Activated CD8-positive, alpha-beta memory T cell treated with anti-CD3 and anti-CD28 coated beads, Interleukin-2, amount 10 ng/mL, durations not matched to agents 7 days and 5 days (primary cell): ENCODE measurements at places on chromosomes 7 and 10.

GRCh38 chr10:95214369-95214768 lies 20.3 kb downstream of the ACSM6 start:
- no peak overlapping the region for H3K27ac ChIP-seq
- H3K36me3 ChIP-seq: peaks cover 2% of the 10 kb centered on the region
- no peak for DNase-seq
- peaks cover 11% of the 10 kb centered on the region for H3K27me3 ChIP-seq

DNA sequence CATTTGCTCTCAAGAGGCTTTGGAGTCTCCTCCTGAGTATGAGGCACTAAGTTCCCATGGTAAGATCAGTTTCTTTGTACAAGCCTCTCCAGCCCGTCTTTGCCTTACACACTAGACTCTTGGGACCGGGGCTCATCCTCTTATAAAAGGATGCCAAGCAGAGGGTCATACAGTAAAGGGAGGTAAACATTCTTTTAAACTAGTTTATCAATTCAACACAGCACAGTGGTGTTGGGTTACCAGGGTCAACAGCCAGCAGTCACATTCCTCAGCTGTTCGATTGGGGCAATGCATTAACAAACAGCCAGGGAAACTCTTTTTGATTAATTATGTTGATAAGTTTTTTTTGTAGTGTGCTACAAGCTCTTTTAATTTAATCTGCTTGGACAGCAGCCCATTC lies 37.8 kb downstream of the HHEX start:
- H3K27me3 ChIP-seq: peaks cover 30% of the 10 kb centered on the region
- no peaks in the 10 kb centered on the region for H3K36me3 ChIP-seq
- no peak overlapping the region for H3K4me3 ChIP-seq
- no peak for DNase-seq

GRCh38 chr7:158585721-158586498 lies 1.7 kb downstream of the PTPRN2 start:
- H3K27ac ChIP-seq: no peak overlapping the region
- no peak overlapping the region for H3K4me3 ChIP-seq
- no peaks in the 10 kb centered on the region for H3K36me3 ChIP-seq
- no peak for DNase-seq
- peaks cover 31% of the 10 kb centered on the region for H3K27me3 ChIP-seq
- peaks cover 2% of the 10 kb centered on the region for H3K4me1 ChIP-seq

GRCh38 chr10:50325449-50326171 lies 74.3 kb upstream of the ASAH2 start:
- H3K4me1 ChIP-seq: peaks cover 71% of the 10 kb centered on the region
- H3K27ac ChIP-seq: peak overlapping the region; percentile 87
- peaks cover 52% of the 10 kb centered on the region for H3K36me3 ChIP-seq
- DNase-seq: peak; percentile 72
- peak overlapping the region; percentile 10 for H3K4me3 ChIP-seq

GRCh38 chr10:133461841-133462240 lies 8.1 kb downstream of the SCART1 start:
- DNase-seq: no peak
- no peaks in the 10 kb centered on the region for H3K4me1 ChIP-seq
- H3K4me3 ChIP-seq: no peak overlapping the region

DNA sequence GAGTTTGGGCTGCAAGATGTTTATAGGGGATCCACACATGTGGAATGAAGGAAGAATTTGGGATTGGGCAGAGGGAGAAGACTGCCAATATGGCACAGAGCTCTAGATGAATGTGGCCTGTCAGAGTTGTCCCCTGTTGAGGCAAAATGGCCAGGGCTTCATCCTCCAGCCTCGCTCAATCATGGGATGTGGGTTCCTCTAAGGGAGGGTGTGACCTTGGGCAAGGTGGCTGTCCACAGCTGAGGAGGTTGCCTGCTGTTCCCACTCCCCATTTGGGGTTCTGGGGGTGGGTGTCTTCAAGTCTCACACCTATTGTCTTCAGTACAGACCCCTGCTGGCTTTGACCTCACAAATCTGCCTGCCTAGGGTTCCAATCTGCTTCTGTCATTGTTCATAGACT lies 121.6 kb upstream of the FAM204A start:
- peaks cover 3% of the 10 kb centered on the region for H3K4me1 ChIP-seq
- no peak overlapping the region for H3K27ac ChIP-seq
- peaks cover 32% of the 10 kb centered on the region for H3K27me3 ChIP-seq
- no peaks in the 10 kb centered on the region for H3K36me3 ChIP-seq
- DNase-seq: no peak

GRCh38 chr10:79361726-79362397 lies 14.6 kb downstream of the PPIF start:
- peaks cover 9% of the 10 kb centered on the region for H3K36me3 ChIP-seq
- H3K4me3 ChIP-seq: no peak overlapping the region
- H3K4me1 ChIP-seq: peaks cover 19% of the 10 kb centered on the region
- peaks cover 37% of the 10 kb centered on the region for H3K27me3 ChIP-seq

- no peak overlapping the region for H3K4me3 ChIP-seq
- H3K27ac ChIP-seq: no peak overlapping the region
- peak; percentile 58 for DNase-seq
- peaks cover 4% of the 10 kb centered on the region for H3K4me1 ChIP-seq
Measured at GRCh38 chr10:50224330-50224952, 26.9 kb downstream of the ASAH2 start.

DNA sequence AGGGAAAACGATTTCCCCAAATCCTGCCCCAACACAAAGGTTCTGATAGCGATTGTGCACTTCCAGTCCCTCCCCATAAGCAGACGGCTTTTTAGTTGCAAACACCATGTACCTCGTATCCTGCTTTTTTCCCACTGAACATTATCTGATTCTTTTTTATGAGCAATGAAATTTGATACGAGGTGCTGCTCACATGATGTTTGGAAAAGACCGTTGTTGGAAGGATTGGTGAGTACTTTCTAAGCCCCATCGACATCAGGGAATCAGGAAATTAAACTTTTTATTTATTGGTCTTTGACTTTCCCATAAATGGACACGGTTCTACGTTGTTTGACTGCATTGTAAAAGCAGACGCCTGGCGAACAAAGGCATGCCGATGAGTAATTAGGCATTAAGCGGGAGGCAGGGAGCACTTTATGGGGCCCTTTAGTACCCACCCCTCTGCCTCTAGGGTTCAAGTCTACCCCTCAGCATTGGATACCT lies 49.4 kb downstream of the TEX36 start:
- DNase-seq: no peak
- no peaks in the 10 kb centered on the region for H3K27me3 ChIP-seq

DNA sequence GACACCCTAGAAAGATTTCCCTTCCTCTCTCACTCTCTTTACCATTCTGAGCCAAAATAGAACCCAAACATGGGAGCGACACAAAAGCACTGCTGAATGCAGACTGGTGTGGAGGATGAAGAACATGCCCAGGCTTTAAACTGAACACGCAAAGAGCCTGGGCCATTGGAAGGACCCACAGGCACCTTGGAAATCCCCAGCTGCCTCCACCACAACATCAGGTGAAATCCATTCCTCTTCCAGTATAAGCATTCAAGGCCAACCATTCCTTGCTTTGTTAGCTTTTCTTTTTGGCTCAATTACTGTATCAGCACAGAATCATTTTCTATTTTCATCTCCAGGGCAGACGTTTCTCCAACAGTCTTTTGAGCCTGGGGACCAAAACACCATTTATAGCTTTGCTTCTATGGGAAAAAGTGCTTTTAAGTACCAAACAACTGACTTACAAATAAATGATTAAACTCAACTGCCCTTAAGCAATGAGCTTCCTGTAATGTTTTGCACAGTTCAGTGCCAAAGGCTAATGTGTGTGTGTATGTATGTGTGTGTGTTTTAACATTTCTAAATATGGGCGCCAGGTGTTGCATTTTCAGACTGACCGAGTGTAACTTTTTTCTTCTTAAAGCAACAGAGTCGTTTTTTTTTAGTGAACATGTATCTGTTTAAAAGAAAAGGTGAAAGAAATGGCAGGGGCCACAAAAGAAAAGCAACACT lies 16.2 kb upstream of the BLNK start:
- DNase-seq: no peak
- peaks cover 11% of the 10 kb centered on the region for H3K4me1 ChIP-seq
- H3K27me3 ChIP-seq: peaks cover 35% of the 10 kb centered on the region
- H3K27ac ChIP-seq: no peak overlapping the region
- no peaks in the 10 kb centered on the region for H3K36me3 ChIP-seq

DNA sequence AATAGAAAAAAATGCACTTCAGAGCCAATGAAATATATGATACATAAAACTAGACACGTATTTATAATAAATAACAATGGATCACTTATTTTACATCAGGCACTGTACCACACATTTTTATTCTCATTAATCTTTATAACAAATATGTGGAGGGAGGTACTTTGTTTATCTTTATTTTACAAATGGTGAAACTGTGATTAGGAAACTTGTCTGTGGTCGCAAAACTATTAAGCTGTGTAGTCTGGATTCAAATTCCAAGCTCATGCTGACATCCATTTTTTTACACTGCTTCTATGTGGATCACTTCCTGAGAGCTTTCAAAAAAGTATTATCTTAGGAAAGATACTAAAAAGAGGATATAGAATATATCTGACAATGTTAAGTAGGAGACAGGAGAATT lies 978.6 kb downstream of the SORCS1 start:
- no peak for DNase-seq
- no peaks in the 10 kb centered on the region for H3K36me3 ChIP-seq
- no peak overlapping the region for H3K27ac ChIP-seq
- H3K4me3 ChIP-seq: no peak overlapping the region

DNA sequence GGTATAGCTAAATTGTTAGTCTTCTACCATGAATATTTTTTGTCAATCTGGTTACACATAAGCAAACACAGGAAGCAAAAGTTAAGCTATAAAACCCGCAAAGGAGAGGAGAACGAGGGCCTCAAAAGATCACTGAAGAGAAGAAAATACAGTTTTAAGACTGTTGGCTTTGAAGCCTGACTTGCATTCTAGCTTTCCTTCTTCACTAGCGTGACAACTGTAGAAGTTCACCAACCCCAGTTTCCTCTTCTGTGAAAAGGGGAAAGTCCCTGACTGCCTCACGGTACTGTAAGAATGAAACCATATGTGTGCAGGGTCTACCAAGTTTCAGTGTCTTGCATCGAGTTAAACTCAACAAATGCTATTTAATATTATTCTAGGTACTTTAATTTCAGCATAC lies 7.5 kb upstream of the LRRN3 start:
- peaks cover 25% of the 10 kb centered on the region for H3K36me3 ChIP-seq
- peak overlapping the region; percentile 42 for H3K4me3 ChIP-seq
- H3K4me1 ChIP-seq: peaks cover 80% of the 10 kb centered on the region
- H3K27ac ChIP-seq: peak overlapping the region; percentile 97
- H3K27me3 ChIP-seq: no peaks in the 10 kb centered on the region

GRCh38 chr10:89256340-89256739 lies 4.8 kb upstream of the LIPA start:
- H3K4me1 ChIP-seq: peaks cover 10% of the 10 kb centered on the region
- DNase-seq: no peak
- H3K36me3 ChIP-seq: peaks cover 21% of the 10 kb centered on the region
- H3K27me3 ChIP-seq: peaks cover 35% of the 10 kb centered on the region
- no peak overlapping the region for H3K4me3 ChIP-seq

DNA sequence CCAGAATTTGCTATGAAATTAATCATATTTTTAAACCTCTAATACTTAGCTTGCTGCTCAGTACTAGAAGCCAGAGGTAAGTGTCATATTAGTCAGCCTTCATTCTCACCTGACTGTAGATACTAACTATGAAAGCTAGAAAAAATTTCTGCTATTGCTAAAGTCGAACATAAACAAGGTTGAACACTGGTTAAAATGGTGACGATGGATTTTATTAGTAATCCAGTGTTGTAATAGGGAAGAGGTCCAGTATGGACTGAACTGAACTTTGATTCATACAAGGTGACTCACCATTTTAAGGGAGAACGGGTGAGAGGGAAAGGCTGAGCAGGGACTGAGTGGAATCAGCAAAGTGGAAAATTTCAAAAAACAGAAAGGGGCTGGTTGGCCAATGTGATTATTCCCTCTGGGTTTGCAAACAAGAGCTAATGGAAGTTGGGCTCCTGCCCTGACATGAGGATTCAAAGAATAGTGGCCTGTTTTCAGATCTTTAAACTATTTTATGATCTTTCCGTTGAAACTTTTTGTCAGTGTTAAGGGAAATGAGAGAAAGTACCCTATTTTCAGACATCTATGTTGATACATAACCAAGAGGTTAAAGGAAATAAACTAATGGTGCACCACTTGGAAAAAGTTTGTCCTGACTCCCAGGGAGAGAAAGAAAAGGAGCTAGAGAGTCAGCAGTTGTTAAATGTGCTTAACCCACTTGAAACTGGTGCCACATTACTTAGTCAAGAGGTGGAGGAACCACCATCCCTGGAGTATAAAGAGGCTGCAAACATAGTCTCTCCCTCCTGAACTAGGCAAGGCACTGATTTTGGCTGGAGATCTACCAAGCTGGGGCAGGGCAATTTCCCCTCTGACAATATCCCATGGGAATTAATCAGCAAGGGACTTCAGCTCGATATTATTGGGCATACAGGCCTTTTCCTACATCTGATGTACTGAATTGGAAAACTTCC lies 15.3 kb upstream of the AKR1C1 start:
- no peak overlapping the region for H3K4me3 ChIP-seq
- peaks cover 5% of the 10 kb centered on the region for H3K27me3 ChIP-seq
- H3K27ac ChIP-seq: no peak overlapping the region
- H3K4me1 ChIP-seq: no peaks in the 10 kb centered on the region

GRCh38 chr7:130953196-130953595 lies 219.2 kb upstream of the KLF14 start:
- peaks cover 57% of the 10 kb centered on the region for H3K36me3 ChIP-seq
- H3K4me3 ChIP-seq: peak overlapping the region; percentile 94
- no peaks in the 10 kb centered on the region for H3K27me3 ChIP-seq
- DNase-seq: no peak

DNA sequence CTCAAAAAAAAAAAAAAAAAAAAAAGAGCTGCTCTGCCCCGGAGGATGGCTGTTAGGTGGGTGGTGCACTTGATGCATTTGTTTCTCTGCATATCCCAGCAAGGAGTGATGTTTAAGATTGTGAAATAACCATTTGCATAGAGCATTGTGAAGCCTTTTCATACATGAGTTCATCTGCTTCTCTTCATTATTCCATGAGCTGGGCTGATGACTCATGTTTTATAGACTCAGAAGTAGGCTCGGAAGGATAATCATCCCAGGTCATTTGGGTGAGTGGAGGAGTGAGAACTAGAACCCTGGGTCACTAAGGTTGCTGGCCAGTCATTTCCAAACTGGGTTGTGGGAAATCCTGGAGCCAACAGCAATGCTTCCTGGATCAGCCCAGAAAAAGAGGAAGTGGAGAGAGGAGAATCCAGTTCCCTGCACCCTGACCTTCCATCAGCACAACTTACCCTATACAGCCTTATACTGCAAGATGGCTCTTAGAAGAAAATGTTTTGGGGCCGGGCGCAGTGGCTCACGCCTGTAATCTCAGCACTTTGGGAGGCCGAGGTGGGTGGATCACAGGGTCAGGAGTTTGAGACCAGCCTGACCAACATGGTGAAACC lies 45.3 kb downstream of the TACC2 start:
- H3K27ac ChIP-seq: no peak overlapping the region
- H3K4me3 ChIP-seq: no peak overlapping the region

DNA sequence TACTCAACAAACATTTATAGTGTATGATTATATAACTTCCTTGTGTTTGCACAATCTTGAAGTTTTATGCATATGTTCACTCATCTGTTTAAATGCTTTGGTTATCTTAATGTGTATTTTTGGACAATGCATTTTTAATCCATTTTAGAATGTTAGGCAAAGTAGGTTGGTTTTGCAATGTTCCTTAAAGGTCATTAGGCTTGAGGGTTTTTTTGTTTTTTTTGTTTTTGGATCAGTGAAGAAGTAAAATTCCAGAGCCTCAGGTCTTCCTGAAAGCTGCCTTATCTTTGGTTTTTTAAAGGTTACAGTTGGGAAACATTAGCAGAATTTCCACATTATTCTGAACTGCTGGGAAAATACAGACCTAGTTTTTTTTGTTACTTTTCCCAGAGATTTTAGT lies 12.8 kb downstream of the MDFIC start:
- DNase-seq: no peak
- no peak overlapping the region for H3K4me3 ChIP-seq
- no peaks in the 10 kb centered on the region for H3K27me3 ChIP-seq
- H3K36me3 ChIP-seq: peaks cover 33% of the 10 kb centered on the region
- no peak overlapping the region for H3K27ac ChIP-seq
